ENCODE measurements at places on chromosomes 2 and 18.

DNA sequence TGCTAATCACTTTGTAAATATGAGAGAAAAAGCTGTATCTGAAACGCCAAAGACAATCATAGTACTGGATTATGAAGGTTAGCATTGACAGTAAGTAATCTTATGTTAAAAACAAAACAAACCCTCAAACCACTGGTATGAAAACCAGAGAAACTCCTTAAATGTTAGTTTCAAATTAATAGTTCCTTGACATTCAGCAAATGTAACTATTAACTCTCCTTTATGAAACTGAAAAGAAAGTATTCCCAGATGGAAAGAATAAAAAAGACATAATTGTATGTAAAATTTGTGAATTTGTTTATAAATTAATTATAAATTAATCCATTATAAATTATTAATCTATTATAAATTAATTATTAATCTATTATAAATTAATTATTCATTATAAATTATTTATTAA is 12.3 kb downstream of the FASTKD1 start:
- no peak for DNase-seq

DNA sequence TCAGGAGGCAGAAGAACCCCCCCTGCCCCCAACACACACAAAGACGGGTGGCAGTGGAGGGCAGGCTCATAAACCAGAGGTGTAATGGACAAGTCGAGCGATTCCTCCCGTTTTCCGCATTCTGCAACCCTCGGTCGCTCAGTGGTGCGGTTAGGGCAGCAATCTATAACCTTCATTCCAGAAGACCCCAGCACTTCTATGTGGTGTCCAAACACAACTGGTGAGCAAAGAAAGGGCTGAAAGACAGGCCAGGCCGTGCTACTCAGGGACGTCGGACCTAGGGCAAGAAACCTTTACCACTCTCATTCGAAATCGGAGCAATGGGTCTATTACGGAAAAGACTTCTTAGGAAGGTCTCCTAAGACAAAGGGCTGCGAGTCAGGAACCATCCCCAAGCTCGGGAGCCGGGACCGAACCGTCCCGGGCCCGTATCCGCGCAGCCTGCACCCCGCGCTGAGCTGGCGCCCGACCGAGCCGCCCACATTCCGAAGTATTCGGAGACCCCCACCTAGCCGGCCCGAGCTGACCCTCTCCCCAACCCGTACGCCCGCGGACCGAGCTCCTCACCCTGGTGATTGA is 568 bp downstream of the ARL5A start:
- no peak for DNase-seq

- peak; percentile 26 for DNase-seq
Measured at GRCh38 chr2:112055730-112056625, 909 bp downstream of the TMEM87B start.

GRCh38 chr2:179461420-179461819 is 196.8 kb upstream of the SESTD1 start:
- DNase-seq, result no peak

GRCh38 chr18:77635451-77635850 is 385.8 kb downstream of the GALR1 start:
- DNase-seq, result no peak

- DNase-seq, result no peak
Measured at GRCh38 chr2:146323564-146323963, 1521.3 kb upstream of the ACVR2A start.

DNA sequence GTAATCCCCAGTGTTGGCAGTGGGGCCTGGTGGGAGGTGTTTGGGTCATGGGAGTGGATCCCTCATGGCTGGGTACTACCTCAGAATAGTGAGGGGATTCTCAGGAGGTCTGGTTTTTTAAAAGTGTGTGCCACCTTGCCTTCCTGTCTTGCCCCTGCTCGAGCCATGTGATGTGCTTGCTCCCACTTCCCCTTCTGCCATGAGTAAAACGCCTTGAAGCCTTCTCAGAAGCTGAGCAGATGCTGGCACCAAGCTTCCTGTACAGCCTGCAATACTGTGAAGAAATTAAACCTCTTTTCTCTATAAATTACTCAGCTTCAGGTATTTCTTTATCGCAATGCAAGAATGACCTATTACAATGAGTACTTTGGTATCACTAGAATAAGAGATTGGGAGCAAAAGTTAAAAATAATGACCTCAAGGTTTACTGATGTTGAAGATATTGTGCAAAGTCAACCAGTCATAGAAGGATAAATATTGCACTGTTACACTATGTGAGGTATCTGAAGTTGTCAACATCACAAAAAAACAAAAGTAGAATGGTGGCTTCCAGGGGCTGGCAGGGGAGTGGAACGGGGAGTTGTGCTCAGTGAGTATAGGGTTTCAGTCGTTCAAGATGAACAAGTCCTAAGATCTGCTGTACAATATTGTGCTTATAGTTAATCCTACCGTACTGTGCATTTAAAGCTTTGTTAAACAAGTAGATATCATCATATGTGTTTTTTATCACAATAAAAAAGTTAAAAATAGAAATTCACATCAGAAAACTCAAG is 938.3 kb upstream of the CNTNAP5 start:
- no peak for DNase-seq

- DNase-seq, result no peak
Measured at GRCh38 chr2:127614731-127615130, 31.2 kb upstream of the GPR17 start.

DNA sequence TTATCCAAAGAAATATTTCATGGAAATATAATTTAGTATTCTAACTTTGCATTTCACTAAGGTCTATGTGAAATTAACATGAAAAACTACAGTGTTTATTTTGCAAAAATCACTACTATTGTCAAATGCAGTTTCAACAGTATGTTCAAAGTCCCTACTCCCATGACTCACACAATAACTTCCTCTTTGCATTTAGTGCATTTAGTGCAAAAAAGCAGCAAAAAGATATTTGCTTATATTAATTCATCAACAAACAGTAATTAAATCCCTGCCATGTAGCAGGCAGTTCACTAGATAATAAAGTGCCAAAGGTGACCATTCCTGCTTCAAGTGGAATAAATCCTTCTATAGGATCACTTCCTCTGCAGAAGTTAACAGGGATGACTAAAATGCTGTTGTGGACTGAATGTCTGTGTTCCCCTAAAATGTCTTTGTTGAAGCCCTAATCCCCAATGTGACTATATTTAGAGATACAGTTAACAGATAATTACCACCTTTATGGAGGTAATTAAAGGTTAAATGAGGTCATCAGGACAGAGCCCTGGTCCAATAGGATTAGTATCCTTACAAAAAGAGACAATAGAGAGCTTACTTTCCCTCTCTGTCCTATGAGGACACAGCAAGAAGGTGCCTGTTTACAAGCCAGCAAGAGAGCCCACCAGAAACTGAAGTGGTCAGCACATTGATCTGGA is 61.7 kb downstream of the STK39 start:
- DNase-seq, result no peak

DNA sequence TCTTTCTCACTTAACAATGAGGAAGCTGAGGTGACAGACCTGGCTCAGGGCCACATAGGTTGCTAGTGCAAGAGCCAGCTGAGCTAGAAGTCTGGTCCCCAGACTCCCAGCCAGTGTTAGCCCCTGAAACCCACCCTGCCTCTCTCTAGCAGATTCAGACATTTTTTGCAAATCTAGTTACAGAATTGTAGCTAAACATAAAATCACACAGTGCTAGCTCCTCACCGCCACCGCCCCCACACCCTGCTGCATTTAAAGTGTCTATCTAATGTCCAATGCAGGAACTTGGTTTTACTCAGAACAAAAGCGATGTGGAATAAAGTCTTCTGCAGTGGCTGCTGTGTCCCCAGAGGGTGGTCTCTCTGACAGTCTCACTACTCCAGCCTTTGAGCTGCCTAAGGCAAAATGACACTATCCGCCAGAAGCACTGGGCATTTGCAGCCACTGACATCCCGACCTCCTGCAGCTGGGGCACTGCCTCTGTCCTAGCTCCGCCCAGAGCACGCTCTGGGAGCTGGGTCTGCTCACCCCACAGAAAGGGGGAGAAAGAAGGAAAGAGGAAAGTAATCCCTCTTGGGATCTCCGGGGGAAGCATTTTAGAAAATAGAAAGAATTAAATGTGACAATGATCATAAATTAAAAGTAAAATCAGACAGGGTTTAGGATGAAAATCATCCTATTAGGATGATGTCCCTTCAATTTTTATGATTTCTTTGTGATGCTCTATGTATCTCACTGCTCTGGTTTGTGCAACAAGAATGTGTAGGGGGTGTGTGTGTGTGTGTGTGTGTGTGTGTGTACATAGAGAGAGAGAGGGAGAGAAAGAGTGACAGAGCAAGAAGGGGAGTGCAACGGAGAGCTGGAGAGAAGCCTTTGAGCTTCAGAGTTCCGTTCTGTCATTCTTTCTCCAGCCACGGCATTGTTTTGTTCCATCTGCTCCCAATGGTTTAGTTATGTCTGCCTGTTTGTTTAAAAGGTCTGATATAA is 50.5 kb upstream of the ST8SIA3 start:
- DNase-seq, result no peak

GRCh38 chr2:25787020-25787419 is 91.3 kb downstream of the ASXL2 start:
- DNase-seq, result no peak

GRCh38 chr2:52881606-52882005 is 886.0 kb upstream of the CHAC2 start:
- no peak for DNase-seq

- DNase-seq, result no peak
Measured at GRCh38 chr18:65227970-65228369, 522.8 kb upstream of the CDH7 start.

- DNase-seq, result no peak
Measured at GRCh38 chr18:54532222-54532621, 58.8 kb upstream of the DYNAP start.

DNA sequence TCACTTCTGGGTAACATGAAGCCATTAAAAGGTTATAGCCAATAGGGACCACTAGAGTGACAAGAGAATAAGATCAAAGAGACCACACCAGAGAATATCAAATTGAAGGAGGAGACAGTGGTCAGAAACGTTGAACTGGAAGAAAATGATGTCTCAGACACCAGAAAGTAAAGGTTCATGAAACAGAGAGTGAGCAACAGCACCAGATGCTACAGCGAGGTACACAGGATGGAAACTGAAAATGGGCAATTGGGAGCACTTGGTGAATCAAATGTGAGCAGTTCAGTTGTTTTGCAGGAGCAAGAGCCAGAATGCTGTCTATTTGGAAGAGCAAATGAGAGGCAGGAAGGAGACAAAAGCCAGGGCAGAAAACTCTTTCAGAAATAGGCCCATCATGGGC is 162.6 kb downstream of the SS18 start:
- DNase-seq, result no peak

GRCh38 chr2:60544062-60544461 is 9.4 kb downstream of the BCL11A start:
- DNase-seq, result no peak

DNA sequence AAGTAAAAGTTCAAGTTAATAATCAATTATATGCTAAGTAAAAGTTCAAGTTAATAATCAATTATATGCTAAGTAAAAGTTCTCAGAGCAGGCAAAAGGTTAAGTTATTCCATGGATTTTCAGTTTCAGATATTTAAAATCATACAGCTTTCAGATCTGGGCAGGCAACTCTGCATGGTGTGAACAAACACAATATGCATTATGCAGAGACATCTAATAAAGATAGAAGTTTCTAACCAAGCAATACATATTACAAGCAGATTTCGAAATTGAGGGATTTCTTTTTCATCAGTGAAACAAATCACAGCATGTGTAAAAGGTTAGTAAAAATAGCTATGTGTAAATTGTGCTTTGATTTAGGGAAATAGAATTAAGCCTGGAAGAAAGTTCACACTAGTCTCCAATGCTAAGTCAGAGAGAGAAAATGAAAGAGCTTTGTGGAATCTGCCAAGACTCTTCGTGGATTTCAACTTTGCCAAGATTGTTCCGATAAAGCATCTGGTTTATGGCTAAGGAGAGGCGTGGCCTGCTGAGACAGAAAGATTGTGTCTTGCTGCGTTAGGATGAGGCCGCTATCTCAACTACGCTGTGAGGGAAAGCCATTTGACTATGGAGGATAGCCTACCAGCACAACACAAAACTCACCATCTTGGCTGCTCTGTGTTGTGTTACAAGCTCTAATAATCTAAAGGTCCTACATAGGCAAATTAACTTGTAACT is 60.1 kb upstream of the SLC16A14 start:
- DNase-seq, result no peak

DNA sequence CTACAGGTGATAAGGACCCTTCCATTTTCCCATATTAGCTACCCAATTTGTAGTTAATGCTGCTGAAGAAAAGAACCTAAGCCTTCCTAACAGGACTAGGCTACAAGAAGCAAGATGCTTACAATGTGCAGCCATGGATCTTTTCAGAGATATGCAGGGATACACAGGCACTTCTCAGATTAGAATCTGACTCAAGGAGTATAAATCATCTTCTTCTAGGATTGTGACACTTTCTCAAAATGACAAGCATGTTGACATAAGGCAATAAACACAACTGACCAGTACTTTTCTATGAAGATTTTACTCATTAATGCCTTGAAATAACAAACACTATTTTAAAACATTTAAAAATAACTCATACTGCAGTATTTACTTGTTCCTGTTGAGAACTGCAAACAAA is 127.9 kb upstream of the ACVR2A start:
- DNase-seq, result no peak

DNA sequence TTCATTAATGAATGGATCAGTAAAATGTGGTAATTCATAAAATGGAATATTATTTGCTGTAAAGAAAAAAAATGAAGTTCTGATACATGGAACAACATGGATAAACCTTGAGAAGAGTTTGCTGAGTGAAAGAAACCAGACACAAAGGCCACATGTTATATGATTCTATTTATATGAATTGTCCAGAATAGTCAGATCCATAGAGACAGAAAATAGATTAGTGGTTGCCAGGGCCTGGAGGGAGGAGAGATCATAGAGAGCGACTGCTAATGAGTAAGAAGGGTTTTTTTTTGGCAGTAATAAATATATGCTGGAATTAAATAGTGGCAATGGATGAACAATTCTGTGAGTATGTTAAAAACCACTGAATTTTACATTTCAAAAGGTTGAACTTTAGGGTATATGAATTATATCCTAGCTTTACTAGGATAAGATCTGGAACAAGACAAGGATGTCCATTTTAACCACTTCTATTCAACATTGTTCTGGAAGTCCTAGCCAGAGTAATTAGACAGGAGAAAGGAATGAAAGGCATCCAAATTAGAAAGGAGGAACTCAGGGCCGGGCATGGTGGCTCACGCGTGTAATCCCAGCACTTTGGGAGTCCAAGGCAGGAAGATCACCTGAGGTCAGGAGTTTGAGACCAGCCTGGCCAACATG is 48.8 kb downstream of the MAPRE2 start:
- no peak for DNase-seq

GRCh38 chr18:76455003-76455676 is 39.9 kb downstream of the ZNF516 start:
- DNase-seq, result no peak

DNA sequence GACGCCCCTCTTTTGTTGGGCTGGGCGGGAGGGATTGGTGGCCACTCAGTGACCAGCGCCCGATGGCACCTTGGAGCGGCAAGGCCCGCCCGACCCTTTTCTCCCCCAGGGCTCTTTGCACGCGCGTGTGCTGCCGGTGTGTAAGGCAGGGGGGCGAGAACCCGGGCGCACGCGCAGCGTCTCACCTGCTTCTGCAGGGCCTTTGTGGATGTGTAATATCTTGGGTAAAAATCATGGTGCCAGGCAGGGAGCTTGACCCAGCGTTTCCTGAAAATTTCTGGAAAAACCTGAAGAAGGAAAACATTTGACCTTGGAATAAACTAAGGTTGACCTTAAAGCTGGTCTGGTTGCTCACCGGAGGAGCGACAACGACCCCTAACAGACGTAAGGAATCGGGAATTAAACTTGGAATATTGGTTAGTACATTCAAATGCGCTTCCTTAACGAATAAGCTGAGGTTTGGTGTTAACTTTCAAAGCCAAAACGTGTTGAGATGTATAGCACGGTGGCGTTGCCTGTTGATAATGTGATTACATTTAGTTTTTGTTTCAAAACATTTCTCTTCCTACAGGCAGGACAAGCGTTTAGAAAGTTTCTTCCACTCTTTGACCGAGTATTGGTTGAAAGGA is 438 bp downstream of the HSPE1 start:
- no peak for DNase-seq
